Hair follicle dermal papilla cell (primary cell): ENCODE measurements at places on chromosomes 6 and 20. TPM values are rescaled to one million over a fixed set of nuclear protein-coding genes. Genes with fewer than 3 reads are reported as not detected.

The MYL9 gene
- 111 and 160 TPM in 2 replicates for total RNA-seq

The HDGFL1 gene
- not detected in 2 replicates for total RNA-seq

The SYCP2 gene
- 0.85 and 1.6 TPM in 2 replicates for total RNA-seq

The TCP1 gene
- 166 and 178 TPM in 2 replicates for total RNA-seq

The LST1 gene
- total RNA-seq: not detected in 2 replicates

The DDX43 gene
- 0.81 and 1.8 TPM in 2 replicates for total RNA-seq

The TAAR1 gene
- 0.16 TPM in 1 of 2 replicates, not detected in the other for total RNA-seq
